ENCODE measurements at places on chromosomes 3 and 15.

DNA sequence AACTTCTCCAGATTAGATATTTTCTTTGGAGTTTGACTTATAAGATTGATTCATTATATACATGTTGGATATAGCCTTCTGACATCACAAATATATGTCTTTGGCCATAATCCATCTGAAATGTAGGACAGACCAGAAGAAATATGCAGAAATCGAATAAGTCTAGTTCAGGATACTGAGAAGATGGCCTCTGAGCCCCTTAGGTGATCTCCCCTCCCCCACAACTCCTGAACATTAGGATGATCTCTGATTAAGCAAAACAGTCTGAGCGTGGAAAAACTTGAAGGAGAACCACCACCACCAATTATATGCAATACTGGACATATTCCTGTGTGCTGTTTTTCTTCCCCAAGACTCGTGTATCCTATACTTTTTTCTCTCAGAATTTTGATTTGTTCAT, 3.2 kb downstream of the SETD5 start:
- peaks cover 60% of the 10 kb centered on the region for H3K4me1 ChIP-seq
- no peaks in the 10 kb centered on the region for H3K27me3 ChIP-seq
- H3K4me3 ChIP-seq = peak overlapping the region; percentile 12
- no peak overlapping the region for H3K27ac ChIP-seq

DNA sequence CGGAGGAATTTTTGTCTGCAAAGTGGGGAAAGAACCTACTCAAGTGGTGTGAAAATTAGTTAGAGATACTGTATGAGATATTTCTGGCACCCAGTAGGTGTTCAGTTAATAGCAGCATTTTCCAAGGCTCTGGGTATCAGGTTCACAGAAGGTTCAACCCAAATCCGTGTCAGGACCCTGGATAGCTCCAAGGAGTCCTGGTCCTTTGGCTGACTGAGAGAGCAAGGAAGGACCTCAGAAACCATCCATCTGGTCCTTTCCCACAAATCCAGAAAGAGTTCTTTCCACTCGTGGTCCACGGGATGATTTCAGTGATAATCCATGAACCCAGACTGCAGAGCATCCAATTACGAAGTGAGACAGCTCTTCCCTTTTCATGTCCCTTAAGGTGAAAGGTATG, 51.4 kb downstream of the SLC6A11 start:
- H3K27ac ChIP-seq = no peak overlapping the region
- no peaks in the 10 kb centered on the region for H3K4me1 ChIP-seq
- no peaks in the 10 kb centered on the region for H3K36me3 ChIP-seq
- peaks cover 2% of the 10 kb centered on the region for H3K27me3 ChIP-seq
- DNase-seq = no peak

- no peak overlapping the region for H3K4me3 ChIP-seq
- no peak overlapping the region for H3K27ac ChIP-seq
- H3K36me3 ChIP-seq = no peaks in the 10 kb centered on the region
- H3K4me1 ChIP-seq = peaks cover 4% of the 10 kb centered on the region
- H3K27me3 ChIP-seq = no peaks in the 10 kb centered on the region
Measured at GRCh38 chr3:8987645-8988383, 24.5 kb upstream of the RAD18 start.

DNA sequence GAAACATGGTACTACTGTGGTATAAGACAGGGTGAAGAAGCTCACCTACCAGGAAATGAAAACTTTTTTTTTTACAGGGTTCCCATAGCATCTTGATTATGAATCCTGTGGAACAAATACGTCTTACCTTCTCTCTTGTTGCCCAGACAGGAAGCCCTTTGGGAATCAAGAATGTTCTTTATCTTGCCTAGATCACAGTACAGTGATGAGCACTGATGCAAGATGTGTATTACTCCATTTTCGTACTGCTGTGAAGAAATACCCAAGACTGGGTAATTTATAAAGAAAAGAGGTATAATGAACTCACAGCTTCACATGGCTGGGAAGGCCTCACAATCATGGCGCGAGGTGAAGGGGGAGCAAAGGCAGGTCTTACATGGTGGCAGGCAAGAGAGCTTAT, 281.3 kb downstream of the UBE2E2 start:
- no peaks in the 10 kb centered on the region for H3K4me1 ChIP-seq
- H3K4me3 ChIP-seq = no peak overlapping the region
- DNase-seq = no peak
- no peaks in the 10 kb centered on the region for H3K27me3 ChIP-seq
- no peaks in the 10 kb centered on the region for H3K36me3 ChIP-seq
- no peak overlapping the region for H3K27ac ChIP-seq

DNA sequence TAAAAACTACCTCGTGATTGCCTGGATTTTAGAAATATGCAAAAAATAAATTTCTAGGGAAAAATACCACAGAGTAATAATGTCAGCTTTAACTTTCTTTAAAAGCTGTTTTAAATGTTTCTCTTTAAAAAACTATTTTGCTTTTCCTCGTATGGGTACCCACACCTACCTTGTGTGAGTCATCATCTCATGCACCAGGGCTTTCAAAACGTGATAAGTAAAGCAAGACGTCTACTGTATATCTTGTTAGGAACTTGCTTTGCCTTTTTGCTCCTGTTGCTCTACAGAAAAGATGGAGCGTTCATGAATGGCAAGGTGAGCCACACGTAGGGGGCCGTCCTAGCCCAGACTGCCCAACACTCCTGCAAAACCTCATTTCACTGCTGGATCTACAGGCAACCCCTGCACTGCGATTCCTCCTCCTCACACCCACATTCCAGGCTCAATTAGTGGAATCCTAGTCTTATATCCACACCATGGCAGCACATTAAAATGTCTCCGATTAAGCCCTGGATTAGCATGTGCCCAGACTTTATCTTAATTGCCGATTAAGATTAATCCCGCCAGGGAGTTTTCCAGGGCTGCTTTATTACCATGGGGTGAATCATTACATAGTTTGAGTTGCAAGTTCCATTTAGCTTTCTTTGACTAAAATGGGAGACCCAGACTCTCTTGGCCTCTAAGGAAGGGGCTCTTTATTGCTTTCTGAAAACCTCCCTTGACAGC, 293.6 kb upstream of the ICE2 start:
- no peaks in the 10 kb centered on the region for H3K36me3 ChIP-seq
- H3K4me3 ChIP-seq = no peak overlapping the region
- peaks cover 4% of the 10 kb centered on the region for H3K4me1 ChIP-seq
- no peaks in the 10 kb centered on the region for H3K27me3 ChIP-seq

DNA sequence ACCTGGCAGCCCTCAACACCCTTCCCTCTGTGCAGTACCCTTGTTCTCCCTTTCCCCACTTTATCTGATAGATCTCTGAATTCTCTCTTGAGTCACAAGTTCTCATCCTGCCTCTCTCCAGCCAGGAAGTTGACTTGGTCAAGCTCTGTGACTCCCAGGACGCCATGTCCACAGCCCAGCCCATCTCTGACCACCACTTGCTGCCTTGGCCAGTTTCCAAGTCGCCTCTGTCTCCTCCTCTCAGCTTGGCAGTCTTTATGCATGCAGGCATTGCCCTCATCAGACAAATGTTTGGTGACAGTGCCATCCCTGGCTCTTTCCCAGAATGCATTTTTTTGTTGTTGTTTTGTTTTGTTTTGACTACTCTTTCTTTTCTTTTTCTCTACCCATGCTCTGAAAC, 25.7 kb downstream of the ZNF35 start:
- H3K4me3 ChIP-seq = no peak overlapping the region
- no peaks in the 10 kb centered on the region for H3K36me3 ChIP-seq
- H3K4me1 ChIP-seq = no peaks in the 10 kb centered on the region
- DNase-seq = no peak
- no peak overlapping the region for H3K27ac ChIP-seq
- no peaks in the 10 kb centered on the region for H3K27me3 ChIP-seq

DNA sequence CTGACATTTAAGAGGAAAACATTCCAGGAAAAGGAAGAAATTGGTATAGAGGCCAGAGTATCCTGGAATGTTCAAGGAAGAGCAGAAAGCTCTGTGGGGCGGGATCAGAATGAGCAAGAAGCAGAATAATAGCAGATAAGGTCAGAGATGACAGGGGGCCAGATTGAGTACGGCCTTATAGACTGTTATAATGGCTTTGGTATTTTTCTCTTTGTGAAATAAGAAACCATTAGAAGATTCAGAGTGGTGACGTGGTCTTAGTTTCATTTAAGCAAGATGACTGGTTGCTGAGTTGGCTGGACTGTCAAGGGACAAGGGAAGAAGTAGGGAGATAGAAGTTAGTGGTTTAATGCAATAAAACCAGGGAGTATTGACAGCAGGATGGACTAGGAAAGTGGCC, 218.3 kb upstream of the SOX2 start:
- DNase-seq = no peak
- no peaks in the 10 kb centered on the region for H3K27me3 ChIP-seq
- no peaks in the 10 kb centered on the region for H3K36me3 ChIP-seq
- no peaks in the 10 kb centered on the region for H3K4me1 ChIP-seq
- H3K27ac ChIP-seq = no peak overlapping the region

DNA sequence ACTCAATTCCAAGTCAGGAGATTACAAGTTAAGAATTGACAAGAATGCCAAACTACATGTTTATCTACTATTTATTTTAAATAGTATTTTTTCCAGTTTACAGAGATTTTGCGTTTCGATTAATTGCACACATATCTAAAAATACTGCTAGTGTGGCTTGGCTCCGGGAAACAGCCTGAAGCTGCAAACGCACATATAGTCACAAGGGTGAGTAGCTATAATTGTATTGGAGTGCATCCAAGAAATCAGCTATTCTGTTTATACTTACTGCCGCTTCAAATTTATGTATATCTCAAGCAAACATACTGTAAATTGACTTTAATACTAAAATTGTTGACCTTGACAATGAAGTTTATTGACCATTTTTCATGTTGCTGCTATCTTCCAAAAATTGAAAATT, 77.0 kb upstream of the PLSCR5 start:
- H3K4me1 ChIP-seq = no peaks in the 10 kb centered on the region
- H3K36me3 ChIP-seq = no peaks in the 10 kb centered on the region
- no peak overlapping the region for H3K27ac ChIP-seq
- no peak for DNase-seq

DNA sequence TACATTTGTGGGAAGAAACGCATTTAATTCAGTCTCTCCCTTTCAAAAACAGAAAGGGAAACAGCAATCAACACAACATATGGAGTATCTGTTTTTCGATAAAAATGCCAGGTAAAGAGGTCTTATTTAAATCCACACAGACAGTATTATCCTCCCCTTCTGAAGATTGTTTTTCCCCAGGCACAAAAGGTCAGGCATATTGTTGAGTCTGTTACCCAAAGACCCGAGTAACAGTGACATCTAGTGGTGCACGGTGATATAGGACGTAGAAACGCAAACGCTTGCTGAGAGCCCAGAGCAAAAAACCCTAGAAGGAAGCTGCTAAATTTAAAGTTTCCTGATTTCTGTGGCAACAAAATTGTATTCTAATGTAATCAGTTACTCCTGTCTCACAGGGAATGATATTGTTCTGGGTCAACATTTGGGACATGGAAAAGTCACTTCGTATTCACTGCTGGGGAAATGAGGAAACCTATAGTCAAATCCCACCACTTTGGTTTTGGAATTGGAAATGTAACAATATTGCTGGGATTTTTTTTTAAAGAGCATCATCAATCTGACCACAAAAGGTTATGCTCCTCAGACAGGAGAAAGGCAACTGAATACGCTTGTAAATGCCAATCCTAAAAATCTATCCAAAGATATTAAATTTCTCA, 312.7 kb upstream of the CCDC54 start:
- peaks cover 10% of the 10 kb centered on the region for H3K4me1 ChIP-seq
- no peak overlapping the region for H3K27ac ChIP-seq
- no peaks in the 10 kb centered on the region for H3K36me3 ChIP-seq
- H3K27me3 ChIP-seq = peaks cover 4% of the 10 kb centered on the region
- H3K4me3 ChIP-seq = no peak overlapping the region

- DNase-seq = no peak
- no peak overlapping the region for H3K4me3 ChIP-seq
- H3K4me1 ChIP-seq = peaks cover 5% of the 10 kb centered on the region
- no peak overlapping the region for H3K27ac ChIP-seq
Measured at GRCh38 chr3:119663885-119664284, 3.5 kb upstream of the POPDC2 start.

DNA sequence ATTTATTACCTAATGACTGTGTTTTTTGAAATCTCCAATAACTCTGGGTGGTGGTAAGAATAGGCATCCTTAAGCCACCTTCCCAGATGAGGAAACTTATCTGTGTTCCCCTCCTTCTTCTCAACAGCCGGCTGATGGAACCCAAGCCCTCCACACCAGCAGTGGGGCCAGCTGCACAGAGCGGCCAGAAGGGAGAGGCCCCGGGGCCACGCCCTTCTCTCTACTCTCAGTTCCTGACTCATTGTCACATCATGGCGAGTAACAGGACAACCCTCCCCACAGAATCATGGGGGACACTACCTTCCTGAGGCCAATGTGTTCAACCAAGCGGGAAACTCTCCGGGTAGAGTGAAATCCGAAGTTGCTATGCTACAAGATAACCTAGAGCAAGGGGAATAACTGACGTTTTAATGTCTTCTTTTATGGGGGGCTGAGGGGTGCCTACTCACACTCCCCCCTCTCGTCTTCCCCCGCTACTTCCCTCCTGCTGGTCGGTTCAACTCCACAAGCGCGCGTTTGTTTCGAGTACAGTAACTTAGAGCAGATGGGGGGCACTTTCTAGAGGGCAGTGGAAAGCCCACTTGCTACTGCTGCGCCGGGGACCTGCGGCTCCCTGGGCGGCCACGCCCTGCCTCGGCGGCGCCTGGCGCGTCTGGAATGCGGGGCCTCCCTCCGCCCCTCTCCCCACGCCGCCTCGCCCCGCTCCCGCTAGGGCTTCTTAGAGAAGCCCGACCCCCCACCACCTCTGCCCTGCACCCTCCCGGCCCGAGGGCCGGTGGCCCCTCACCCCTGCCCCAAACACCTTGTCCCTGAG, 621 bp downstream of the ANXA2 start:
- H3K27me3 ChIP-seq = peaks cover 7% of the 10 kb centered on the region
- DNase-seq = peak; percentile 54
- H3K4me3 ChIP-seq = peak overlapping the region; percentile 95
- H3K27ac ChIP-seq = peak overlapping the region; percentile 96
- peaks cover 46% of the 10 kb centered on the region for H3K36me3 ChIP-seq

DNA sequence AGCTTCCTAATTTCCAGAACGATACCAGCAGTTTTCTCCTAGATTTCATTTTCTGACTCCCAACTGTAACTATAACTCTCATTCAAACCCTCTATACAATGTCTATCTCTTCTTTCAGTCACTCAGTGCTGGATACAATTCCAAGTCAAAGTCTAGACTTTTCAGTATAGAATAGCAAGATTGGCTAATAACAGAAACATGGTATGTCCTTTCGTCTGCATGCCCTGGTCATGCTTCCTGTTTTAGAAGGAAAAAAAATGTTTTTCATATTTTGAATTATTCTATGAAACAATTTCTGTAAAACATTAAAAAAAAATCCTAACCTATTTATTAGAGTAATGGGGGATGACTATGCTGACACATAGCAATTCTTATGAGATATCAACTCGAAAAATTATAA, 180.0 kb downstream of the KCNAB1 start:
- no peak for DNase-seq
- no peak overlapping the region for H3K4me3 ChIP-seq
- no peaks in the 10 kb centered on the region for H3K36me3 ChIP-seq

DNA sequence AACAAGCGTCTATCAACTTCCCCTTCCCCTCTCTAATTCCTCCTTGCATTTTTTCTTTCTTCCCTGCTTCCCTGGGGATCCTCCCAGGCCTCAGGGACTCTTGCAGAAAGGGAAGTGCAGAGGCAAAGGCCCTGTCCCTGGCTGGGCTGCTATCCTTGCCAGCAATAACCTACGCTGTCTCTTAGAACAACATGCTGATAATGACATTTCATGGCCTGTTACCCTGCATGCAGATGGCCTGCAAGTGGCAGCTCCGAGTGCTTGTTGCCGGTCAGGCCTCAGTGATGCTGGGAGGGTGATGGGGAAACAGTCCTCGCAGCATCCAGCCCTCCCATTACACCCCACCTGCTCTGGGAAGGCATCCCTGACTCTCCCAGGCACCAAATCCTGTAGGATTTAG, 167.6 kb downstream of the RAB11A start:
- H3K27me3 ChIP-seq = peaks cover 19% of the 10 kb centered on the region
- no peaks in the 10 kb centered on the region for H3K4me1 ChIP-seq
- H3K4me3 ChIP-seq = no peak overlapping the region
- no peaks in the 10 kb centered on the region for H3K36me3 ChIP-seq
- H3K27ac ChIP-seq = no peak overlapping the region
- DNase-seq = no peak

Data from activated CD4-positive, alpha-beta T cell treated with anti-CD3 and anti-CD28 coated beads, Interleukin-2, amount 10 ng/mL, durations not matched to agents 7 days and 5 days (primary cell).